ENCODE measurements at places on chromosomes 1 and 21.

DNA sequence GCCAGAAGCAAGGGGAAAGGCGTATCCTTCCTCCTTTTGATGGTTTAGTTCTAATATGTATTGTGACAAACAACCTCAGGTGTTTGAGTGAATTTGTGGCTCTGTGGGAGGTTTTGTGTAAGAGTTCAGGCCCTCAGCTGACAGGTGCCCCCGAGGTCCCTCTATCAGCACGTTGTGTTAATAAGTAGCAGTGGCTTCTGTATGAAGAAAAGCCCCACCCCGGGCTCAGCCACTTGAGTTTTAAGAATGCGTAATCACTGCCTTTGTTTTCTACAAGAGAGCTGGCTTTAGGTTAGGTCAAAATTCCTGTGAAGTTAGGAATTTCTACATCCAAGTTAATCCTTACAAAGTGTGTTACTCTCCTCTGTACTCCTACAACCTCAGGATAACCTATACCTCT, 92.4 kb upstream of the PGBD5 start:
- DNase-seq: no peak
- no peaks in the 10 kb centered on the region for H3K36me3 ChIP-seq
- H3K4me3 ChIP-seq: no peak overlapping the region
- H3K4me1 ChIP-seq: no peaks in the 10 kb centered on the region
- no peak overlapping the region for H3K27ac ChIP-seq

- DNase-seq: no peak
- H3K4me3 ChIP-seq: no peak overlapping the region
- H3K4me1 ChIP-seq: peaks cover 46% of the 10 kb centered on the region
- no peaks in the 10 kb centered on the region for H3K36me3 ChIP-seq
Measured at GRCh38 chr1:24206516-24207394, 19.7 kb upstream of the IFNLR1 start.

DNA sequence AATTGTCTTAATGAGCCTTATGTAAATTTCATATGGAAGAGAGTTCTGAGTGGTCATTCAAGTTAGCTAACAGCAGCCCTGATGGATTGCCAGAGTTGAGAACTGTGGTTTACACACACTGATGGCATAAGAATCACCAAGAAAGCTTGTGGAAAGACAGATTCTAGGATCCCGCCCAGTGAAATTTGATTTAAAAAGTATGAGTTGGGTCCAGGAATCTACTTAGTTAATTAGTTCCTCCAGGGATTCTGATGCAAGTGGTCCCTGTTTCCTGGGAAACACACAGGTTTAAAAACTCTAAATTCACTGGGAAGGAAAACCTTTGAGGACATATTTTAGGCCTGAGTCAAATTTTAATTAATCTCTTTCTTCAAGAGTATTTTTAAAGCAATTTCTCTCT, 144.3 kb downstream of the NTPCR start:
- no peak overlapping the region for H3K4me3 ChIP-seq
- DNase-seq: no peak
- no peak overlapping the region for H3K27ac ChIP-seq
- H3K4me1 ChIP-seq: peaks cover 8% of the 10 kb centered on the region
- H3K36me3 ChIP-seq: no peaks in the 10 kb centered on the region
- H3K27me3 ChIP-seq: no peaks in the 10 kb centered on the region

- H3K27me3 ChIP-seq: no peaks in the 10 kb centered on the region
- no peak overlapping the region for H3K27ac ChIP-seq
- no peak overlapping the region for H3K4me3 ChIP-seq
- peaks cover 47% of the 10 kb centered on the region for H3K4me1 ChIP-seq
- DNase-seq: no peak
Measured at GRCh38 chr1:40981691-40982448, 2.4 kb downstream of the CTPS1 start.

GRCh38 chr1:149936170-149936991, at the start of gene MTMR11:
Gene MTMR11 (minus strand): TSS chr1:149936879. CDS start chr1:149936647, 232 bp downstream.
- no peaks in the 10 kb centered on the region for H3K27me3 ChIP-seq
- peak within 1 kb of the TSS; percentile 47 for H3K4me3 ChIP-seq
- peak within 1 kb of the TSS; percentile 76 for H3K27ac ChIP-seq
- H3K36me3 ChIP-seq: peaks cover 11% of the 10 kb centered on the region
- H3K4me1 ChIP-seq: peaks cover 40% of the 10 kb centered on the region

DNA sequence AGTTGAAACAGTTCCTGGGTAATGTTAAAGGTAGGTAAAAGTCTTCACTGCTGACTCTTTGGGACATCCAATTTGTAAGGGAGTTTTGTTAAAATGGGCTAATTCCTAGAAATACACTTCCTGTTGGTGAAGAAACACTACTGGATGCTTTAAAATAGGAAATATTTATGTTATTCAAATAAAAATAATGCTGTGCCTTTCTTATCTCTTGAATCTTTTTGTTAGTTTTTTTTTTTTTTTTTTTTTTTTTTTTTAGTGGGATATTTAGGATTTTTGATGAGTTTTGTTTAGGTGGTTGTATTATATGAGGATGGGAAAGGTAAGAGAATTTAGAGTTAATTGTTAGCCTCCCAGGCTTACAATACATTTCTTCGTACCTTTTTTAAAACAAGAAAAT, 4.5 kb downstream of the MAGI3 start:
- H3K27me3 ChIP-seq: no peaks in the 10 kb centered on the region
- H3K27ac ChIP-seq: no peak overlapping the region
- peaks cover 30% of the 10 kb centered on the region for H3K4me1 ChIP-seq
- H3K36me3 ChIP-seq: no peaks in the 10 kb centered on the region
- H3K4me3 ChIP-seq: no peak overlapping the region

GRCh38 chr1:91440847-91441246, 36.2 kb upstream of the HFM1 start:
- no peak overlapping the region for H3K27ac ChIP-seq
- H3K4me3 ChIP-seq: no peak overlapping the region
- no peaks in the 10 kb centered on the region for H3K4me1 ChIP-seq
- H3K36me3 ChIP-seq: no peaks in the 10 kb centered on the region
- no peak for DNase-seq

Measured in suprapubic skin (tissue), 4 donors.